ENCODE measurements at places on chromosomes 16 and 17.

GRCh38 chr16:1687427-1688316 lies 9.6 kb downstream of the JPT2 start:
- DNase-seq = no peak

DNA sequence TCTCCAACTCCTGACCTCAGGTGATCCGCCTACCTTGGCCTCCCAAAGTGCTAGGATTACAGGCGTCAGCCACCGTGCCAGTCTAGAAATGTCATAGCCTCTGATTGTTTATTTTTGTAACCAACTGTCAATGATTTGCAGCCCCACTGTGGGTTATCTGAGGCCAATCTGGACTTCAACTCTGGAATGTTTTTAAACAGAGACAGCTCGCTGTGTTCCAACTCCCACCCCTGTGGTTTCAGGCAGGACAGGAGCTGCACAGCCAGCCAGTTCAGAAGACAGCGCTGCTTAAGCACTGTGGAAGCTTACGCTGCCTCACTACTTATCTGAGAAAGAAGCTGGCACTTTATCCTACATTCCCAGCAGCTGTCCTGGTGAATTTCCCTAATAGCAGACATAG lies 19.5 kb downstream of the MRM3 start:
- no peak for DNase-seq

- no peak for DNase-seq
Observed at GRCh38 chr17:77210946-77211541, 70.3 kb downstream of the SEC14L1 start.

DNA sequence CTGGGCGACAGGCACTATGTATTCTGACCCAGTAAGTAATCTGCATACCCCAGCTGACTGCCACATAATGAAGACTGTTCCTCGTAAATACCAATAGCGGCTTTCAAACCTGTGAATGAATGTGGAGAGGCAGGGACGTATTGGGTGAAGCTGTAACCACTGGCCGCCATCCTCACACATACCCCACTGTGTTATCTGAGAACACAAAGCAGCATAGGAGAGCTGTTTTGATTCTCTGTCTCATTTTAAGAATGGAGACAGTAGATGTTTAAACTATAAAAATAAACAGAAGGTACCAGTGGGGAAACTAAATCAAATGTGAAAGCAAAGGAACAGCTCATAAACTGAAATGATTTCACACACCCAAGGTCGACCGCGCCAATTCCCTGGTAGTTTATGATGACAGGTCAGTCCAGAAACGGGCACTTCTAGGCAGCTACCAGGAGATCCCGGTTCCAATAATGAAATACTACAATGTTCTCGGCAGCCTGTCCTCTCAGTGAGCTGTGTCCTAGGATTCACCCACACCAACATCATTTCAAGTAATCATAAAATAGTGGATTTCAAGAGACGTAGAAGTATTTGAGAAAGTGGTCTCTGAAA lies 109.7 kb downstream of the ADCY9 start:
- no peak for DNase-seq

Data from femur (tissue), 1 donor.